H4 (cell line): ENCODE measurements at places on chromosomes 13 and 19. TPM values are rescaled to one million over a fixed set of nuclear protein-coding genes. Genes with fewer than 3 reads are reported as not detected.

The PRRG2 gene
- total RNA-seq: 0.56 TPM in 1 of 2 replicates, not detected in the other

The ZNF471 gene
- total RNA-seq: 1.4 and 1.6 TPM in 2 replicates

The APOC1 gene
- total RNA-seq: not detected in 2 replicates

The LILRB3 gene
- total RNA-seq: not detected in 2 replicates

The GZMM gene
- total RNA-seq: not detected in 2 replicates

The DLL3 gene
- total RNA-seq: 2.0 and 2.2 TPM in 2 replicates

The NAPSA gene
- total RNA-seq: 0.99 TPM in 1 of 2 replicates, not detected in the other

The POU2F2 gene
- total RNA-seq: 0.02 TPM in 1 of 2 replicates, not detected in the other

The PSG3 gene
- 0.04 TPM in 1 of 2 replicates, not detected in the other for total RNA-seq

The KLK13 gene
- not detected in 2 replicates for total RNA-seq

The LAIR2 gene
- total RNA-seq: not detected in 2 replicates

The TBCB gene
- 509 and 536 TPM in 2 replicates for total RNA-seq

The MYO16 gene
- total RNA-seq: 0.04 TPM in 2 replicates

The FGF21 gene
- total RNA-seq: not detected in 2 replicates

The PRSS57 gene
- total RNA-seq: not detected in 2 replicates

The NCAN gene
- total RNA-seq: not detected in 2 replicates

The MUC16 gene
- total RNA-seq: not detected in 2 replicates

The ZNF763 gene
- 0.02 TPM in 1 of 2 replicates, not detected in the other for total RNA-seq

The CD33 gene
- 3.3 and 13.9 TPM in 2 replicates for total RNA-seq

The SHFL gene
- 20.7 and 25.6 TPM in 2 replicates for total RNA-seq

The CGB8 gene
- total RNA-seq: 1.5 TPM in 1 of 2 replicates, not detected in the other

The BIVM gene
- total RNA-seq: 1.4 and 6.3 TPM in 2 replicates

The CYP2A7 gene
- not detected in 2 replicates for total RNA-seq

The CAPS gene
- total RNA-seq: 0.08 and 0.66 TPM in 2 replicates

The DACT3 gene
- 0.56 and 0.78 TPM in 2 replicates for total RNA-seq

The KASH5 gene
- not detected in 2 replicates for total RNA-seq

The ZNF614 gene
- total RNA-seq: 12.3 and 17.3 TPM in 2 replicates

The KLK14 gene
- not detected in 2 replicates for total RNA-seq

The ONECUT3 gene
- not detected in 2 replicates for total RNA-seq

The CEACAM20 gene
- total RNA-seq: not detected in 2 replicates

The S1PR5 gene
- 1.0 and 1.7 TPM in 2 replicates for total RNA-seq

The SIAH3 gene
- not detected in 2 replicates for total RNA-seq

The ATXN8OS gene
- not detected in 2 replicates for total RNA-seq

The PLEKHA4 gene
- 2.9 and 5.4 TPM in 2 replicates for total RNA-seq

The CAMSAP3 gene
- 0.31 and 0.43 TPM in 2 replicates for total RNA-seq

The RGS9BP gene
- 0.12 and 0.45 TPM in 2 replicates for total RNA-seq

The UPF1 gene
- 33.8 and 46.2 TPM in 2 replicates for total RNA-seq

The ZNF208 gene
- total RNA-seq: 0.33 and 2.8 TPM in 2 replicates

The TUBA3C gene
- total RNA-seq: not detected in 2 replicates
